ENCODE measurements at places on chromosomes 3 and 15. TPM values are rescaled to one million over a fixed set of nuclear protein-coding genes. Genes with fewer than 3 reads are reported as not detected.

DNA sequence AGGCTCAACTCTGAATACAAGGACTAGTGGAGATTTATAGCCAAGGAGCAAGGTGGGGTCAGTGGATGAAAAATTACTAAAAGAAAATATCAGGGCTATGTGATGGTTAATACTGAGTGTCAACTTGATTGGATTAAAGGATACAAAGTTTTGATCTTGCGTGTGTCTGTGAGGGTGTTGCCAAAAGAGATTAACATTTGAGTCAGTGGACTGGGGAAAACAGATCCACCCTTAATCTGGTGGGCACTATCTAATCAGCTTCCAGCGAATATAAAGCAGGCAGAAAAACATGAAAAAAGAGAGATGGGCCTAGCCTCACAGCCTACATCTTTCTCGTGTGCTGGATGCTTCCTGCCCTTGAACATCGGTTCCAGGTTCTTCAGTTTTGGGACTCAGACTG is 14.4 kb upstream of the SENP7 start:
- no peak for ATAC-seq

- no peak for ATAC-seq
These were observed 523.7 kb upstream of the PROK2 start for GRCh38 chr3:72308641-72309040.

DNA sequence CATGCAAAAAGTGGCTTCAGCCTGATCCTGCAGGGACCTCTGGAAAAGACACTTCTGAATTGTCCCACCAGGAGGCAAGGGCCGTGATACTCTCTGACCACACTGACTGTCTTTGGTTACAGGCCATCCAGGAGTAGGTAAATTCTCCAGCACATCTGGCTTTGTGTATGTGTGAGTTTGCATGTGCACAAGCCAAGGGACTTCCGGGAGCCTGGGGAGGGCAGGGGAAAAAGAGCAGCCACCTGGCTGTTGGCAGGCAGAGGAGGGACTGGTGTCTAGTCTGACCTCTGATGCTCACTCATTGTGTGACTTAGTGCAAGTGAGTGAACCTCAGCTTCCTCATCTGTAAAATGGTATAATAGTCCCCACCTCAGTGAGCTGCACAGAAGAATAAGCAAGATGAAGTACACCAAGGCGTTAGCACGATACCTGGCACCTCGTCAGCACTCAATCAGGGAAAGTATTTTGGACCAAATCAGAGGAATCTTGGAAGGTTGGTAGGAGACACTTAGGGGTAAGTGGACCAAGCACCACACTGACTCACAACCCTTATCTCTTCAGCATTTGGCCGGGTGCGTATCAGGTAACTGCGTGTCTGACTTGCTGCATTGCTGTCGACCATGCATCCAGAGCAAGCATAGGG is 19.1 kb downstream of the KLHL6 start:
- ATAC-seq: no peak

DNA sequence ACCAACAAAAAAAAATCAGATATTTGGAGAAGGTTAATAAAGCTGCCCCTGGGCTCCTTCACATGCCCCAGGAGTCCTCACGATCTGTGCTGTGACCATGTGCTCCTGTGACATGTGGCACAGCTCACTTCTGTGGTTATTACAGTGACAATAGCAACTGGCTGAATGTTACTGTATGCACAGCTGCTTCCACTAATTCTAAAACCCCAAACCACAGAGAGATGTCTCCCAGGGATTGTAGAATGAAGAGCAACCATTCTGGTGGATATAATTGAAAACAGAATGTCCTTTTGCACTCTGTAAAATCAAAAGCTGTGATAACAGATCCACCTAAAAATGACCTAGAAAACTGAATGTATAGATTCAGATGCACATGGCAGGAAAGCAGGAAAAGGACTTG is 489.2 kb upstream of the CNTN4 start:
- ATAC-seq: no peak

GRCh38 chr15:43920815-43921214 is 94.0 kb downstream of the WDR76 start:
- ATAC-seq: no peak

- no peak for ATAC-seq
These were observed 3.0 kb upstream of the TKT start for GRCh38 chr3:53258600-53259426.

- no peak for ATAC-seq
These were observed 424.9 kb upstream of the ZNF385D start for GRCh38 chr3:22175947-22176346.

DNA sequence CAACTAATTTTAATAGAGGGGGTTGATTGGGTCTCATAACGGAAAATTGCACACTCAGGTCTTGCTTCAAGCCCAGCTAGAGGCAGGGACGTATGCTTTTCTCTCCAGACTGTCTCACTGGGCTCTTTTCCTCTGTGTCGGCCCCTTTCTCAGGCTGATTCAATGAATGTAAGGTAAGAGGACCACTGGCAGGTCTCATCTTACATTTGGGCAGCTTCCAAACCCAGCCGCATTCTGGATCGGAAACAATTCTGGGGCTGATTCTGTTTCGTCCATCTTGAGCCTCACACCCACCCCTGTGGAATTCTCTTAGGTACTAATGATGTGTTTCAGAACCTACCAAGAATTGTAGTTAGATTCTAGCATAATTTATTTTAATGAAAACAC is 40.7 kb downstream of the TMEM212 start:
- no peak for ATAC-seq

GRCh38 chr3:23189187-23189586 is 13.9 kb upstream of the UBE2E2 start:
- ATAC-seq: no peak

DNA sequence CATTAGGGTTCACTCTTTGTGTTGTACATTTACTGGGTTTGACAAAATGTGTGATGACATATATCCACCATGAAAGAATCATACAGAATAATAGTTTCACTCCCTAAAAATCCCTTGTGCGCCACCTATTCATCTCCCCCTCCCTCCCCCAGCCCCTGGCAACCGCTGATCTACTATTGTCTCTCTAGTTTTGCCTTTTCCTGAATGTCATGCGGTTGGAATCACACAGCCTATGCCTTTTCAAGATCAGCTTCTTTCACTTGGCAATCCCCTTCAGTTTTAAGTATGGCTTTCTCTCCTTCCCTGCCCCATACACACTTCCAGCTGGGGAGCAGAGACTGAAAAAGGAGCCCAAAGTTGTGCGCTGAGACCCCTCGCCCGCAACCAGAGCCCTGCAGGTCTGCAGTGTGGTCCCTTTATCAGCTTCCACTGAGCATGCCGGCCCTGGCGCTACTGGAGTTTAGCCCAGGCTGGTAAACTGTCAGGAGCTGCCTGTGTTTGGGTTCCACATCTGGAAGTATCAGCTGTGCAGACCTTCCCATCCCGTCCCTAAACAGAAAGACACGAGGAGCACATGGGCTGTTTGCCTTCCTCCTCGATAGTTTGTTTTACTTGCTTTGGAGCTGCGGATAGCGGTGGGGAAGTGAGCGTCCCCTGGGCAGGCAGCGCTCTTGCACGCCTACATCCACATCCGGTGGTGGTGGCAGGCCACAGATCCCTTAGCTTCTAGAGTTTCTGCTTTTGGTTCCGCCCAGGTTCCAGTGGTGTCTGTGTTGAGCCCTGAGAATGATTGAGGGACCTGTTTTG is 12.3 kb downstream of the BOC start:
- ATAC-seq: peak; percentile 40

DNA sequence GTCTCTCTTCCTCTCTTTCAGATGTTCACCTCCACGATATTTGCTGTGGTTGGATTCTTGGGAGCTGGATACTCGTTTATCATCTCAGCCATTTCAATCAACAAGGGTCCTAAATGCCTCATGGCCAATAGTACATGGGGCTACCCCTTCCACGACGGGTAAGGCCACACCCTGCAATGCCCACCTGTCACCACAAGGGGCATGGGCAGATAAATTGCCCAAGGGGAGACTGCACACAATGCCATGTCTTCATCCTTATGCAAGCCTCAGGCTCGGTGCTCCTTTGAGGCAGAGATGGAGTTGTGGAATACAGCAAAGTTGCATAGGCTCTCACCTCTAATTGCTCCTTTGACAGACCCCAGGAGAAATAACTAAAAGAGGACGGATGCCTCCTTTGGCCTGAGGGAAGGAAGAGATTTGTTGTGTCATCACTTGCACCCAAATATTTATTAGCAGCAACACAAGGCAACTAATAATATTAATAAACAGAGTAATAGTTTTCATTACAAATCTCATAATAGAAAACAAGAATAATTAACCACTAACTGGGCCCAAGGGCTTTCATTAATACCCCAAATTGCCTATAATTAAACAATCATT is 13.2 kb downstream of the TM4SF4 start:
- ATAC-seq: no peak

DNA sequence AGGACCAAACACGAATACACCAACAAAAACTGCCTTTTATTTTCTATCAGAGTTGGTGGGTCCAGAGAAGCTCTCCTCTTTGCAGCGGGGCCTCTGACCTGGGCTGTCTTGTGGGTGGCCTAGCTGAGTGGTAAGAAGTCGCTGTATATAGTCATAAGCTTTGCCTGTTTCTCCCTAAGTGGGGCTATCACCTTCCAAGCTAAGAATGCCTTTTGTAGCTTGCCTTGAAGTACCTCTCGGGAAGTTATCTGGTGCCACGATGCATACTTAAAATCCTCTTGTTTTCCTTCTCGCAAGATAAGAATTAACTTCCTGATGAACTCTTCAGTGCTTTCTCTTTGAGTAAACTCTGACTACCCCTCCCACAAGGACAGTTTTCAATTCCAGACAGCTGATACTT is 178.8 kb downstream of the SYNPR start:
- no peak for ATAC-seq

GRCh38 chr3:168589376-168589775 is 493.7 kb upstream of the GOLIM4 start:
- ATAC-seq: no peak

DNA sequence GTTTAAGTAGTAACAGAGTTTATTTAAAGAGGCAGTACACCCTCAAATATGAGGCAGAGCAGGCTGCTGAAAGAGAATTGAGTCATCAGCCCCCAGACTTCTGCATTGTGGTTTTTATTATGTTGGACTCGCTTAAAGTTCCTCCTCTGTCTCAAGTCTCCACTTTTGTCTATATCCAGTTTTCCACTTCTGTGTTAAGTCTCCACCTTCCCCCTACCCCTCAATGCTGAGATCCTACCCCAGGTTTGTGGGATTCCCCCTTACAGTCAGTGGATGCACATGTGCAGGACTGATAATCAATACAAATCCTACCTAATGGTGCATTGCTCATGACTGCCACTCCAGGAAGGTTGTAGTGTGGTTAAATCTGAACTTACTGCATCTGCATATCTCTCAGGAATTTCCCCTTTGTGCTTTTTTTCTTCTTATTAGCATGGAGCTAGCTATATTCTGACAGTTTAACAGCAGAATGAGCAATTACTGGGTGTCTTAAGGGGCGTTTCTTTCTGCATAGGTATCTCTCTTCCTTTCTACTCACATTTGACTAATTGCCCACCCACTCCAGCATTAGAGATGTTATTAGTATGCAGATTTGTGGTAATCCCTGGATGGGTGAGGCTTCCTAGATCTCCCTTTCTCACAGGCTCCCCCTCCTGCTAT is 11.9 kb upstream of the CD200R1L start:
- ATAC-seq: peak; percentile 96

- no peak for ATAC-seq
These were observed 22.9 kb upstream of the FBLN2 start for GRCh38 chr3:13525827-13526625.

The ARRDC4 gene
- 104 TPM for total RNA-seq

The SMCO1 gene
- total RNA-seq: 0.13 TPM

The ADAMTSL3 gene
- 0.08 TPM for total RNA-seq

The EPHB3 gene
- 7.4 TPM for total RNA-seq

The GABRA5 gene
- 5.4 TPM for total RNA-seq

The GRK7 gene
- not detected for total RNA-seq

The ITGA11 gene
- 0.98 TPM for total RNA-seq

The PLEKHO2 gene
- total RNA-seq: 2.2 TPM

Measured in motor neuron (in vitro differentiated cells).